Ecto neural progenitor cell (in vitro differentiated cells): ENCODE measurements at places on chromosomes 5 and 9.

GRCh38 chr5:141662028-141662427 is 10.8 kb upstream of the FCHSD1 start:
- no peak for DNase-seq

DNA sequence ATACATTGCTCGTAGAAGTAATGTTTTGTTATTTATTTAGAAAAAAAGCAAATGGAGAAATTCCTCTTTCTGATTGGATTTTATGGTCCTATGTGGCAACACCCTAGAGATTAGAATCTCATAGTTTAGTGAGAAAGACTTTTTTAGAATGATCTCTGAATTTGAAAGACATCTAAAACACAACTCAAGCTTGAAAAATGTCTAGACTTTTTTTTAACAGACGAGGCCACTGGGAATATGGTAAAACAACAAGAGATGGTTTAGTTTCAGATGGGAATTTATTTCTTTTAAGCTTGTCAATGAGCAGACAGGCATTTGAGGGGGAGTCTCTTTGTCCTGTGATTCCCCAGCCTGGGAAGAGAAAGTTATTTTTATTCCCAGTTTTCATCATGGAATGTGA is 122.1 kb downstream of the NTRK2 start:
- DNase-seq, result no peak

GRCh38 chr9:108656566-108656965 is 199.2 kb downstream of the ACTL7B start:
- no peak for DNase-seq

- DNase-seq, result no peak
Observed at GRCh38 chr5:79495311-79495710, 18.6 kb downstream of the HOMER1 start.

DNA sequence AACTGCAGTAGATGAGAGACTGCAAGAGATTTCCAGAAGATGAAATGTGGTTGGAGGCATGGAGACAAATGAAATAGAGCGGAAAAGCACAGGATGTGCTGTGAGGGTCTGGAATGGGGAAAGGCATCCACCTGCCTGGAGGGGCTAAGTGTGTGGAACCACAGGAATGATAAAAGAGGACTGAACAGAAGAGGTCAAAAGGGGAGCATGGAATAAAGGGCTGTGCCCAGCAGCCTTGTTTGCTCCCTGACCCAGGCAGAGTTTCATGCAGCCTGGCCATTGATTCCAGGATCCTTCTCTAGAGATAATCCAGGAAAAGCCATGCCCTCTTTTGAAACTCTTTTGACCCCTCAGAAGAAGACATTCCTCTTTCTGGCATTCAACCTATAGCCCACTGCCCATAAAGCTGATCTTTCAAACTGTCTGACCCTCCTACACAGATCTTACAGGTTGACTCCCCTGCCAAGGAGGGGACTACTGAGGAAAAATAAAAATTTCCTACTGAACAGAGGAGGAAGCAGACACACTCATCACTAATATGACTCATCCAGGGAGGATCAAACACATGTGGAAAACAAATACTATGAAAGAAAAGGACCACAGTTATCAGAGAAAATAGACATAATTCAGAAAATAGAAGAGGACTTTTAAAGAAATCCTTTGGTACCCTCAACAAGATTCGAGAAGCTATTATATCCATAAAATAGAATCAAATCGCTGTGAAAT is 273.5 kb upstream of the PCSK5 start:
- peak; percentile 64 for DNase-seq

- DNase-seq, result no peak
Observed at GRCh38 chr5:114316167-114316566, 45.7 kb upstream of the KCNN2 start.

DNA sequence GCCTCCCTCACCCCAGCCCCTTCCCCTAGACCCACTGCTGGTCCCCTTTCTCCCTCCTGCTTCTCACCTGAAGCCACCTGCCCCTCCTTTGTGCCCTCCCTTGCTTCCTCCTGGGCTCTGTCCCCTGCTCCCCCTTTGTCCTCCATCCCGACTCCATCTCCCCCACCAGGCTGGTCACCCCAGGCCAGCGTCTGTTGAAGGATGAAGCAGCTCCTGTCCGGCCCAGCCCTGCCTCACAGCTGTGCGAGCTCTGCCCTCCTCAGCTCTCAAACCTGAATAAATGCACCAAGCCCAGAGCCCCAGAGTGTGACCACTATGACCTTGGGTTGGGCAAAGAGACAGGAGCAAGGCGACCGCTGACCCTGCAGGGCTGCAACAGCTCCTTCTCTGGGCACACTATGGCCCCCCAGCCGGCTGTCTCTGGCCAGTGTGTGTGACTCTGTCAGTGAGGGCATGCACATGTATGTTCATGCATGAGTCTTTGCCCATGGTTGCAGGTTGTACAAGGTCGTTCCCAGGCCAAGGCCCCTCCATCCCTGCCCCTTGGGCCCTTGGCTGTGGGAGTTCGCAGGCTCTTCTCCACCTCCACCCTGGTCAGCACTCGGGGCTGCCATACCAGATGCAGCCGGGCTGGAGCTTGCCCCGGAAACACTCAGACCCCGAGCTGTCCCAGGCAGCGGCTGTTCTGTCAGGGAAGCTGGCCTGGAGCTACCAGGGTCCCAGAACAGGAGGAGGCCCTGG is 3.3 kb downstream of the LCN12 start:
- DNase-seq, result no peak

GRCh38 chr5:172361566-172362238 is 78.1 kb upstream of the UBTD2 start:
- DNase-seq, result no peak
